ENCODE measurements at places on chromosomes 1 and 21.

DNA sequence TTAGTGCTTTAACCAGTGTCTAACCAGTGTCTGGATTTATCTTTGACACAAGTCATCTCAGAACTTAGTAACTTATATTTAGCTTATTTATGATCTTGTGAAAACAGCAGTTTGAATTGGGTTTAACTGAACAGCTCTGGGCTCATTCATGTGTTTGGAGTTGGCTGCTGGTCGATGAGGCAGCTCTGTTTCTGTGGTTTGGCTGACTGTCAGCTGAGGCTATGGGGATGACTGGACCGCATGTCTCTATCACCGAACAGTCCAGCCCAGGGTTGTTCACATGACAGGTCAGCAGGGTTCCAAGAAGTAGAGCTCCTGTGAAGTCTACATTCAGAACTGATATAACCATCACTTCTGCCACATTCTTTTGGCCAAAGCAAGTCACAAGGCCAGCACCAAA, 29.1 kb upstream of the C21orf91 start:
- no peak for DNase-seq

- no peak for DNase-seq
These were observed 20.0 kb upstream of the LYPLAL1 start for GRCh38 chr1:219153723-219154122.

- no peak for DNase-seq
These were observed 112.2 kb downstream of the USP25 start for GRCh38 chr21:15841856-15842564.

DNA sequence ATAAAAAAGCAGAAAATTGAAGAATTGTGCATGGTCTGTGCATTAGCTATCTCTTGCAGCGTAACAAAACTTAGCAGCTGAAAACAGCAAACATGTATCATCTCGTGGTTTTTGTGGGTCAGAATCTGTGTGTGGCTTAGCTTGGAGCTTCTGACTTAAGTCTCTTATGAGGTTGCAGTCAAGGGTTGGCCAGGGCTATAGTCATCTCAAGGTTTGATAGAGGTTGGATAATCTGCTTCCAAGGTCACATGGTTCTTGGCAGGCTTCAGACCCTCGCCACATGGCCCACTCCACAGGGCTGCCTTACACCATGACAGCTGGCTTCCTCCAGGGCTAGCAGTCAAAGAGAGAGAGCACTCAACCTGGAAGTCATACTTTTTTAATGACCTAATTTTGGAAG, 35.9 kb downstream of the CNST start:
- no peak for DNase-seq

DNA sequence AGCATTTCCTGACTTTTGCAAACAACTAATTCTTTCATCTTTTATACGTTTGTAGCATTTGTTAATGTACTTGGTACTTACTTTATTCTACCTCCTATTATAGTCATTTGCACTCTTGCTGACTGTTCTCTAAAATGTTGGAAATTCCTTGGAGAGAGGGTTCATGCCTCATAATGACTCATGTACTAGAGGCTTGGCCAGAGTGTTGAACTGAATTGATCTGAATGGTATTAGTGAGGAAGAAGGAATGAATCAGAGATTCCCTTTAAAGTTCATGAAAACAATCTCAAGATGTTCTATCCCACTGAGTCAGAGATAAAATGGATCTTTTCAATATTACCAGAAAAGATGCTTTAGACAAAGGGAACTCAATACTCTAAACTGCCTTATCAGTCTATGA, 383.4 kb downstream of the SEC16B start:
- DNase-seq, result no peak

- DNase-seq, result no peak
These were observed 11.5 kb upstream of the DDX59 start for GRCh38 chr1:200681231-200681630.

DNA sequence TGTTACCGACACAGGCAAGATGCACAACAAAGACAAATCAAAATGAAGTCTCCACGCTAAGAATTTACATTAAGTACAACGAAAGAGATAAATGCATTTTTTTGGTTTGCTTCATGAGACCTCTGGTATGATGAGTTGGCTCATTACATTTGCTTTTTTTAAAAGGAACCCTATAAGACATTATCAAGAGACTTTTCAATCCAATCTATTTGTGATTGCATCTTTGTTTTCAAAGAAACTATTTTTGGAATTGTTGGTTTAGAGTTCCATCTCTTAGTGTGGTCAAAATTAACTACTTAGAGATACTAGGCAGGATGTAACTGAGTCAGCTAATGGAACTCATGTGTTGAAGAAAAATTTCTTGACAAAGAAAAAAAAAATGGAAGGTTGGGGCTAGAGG, 200.1 kb downstream of the ZC3H11B start:
- DNase-seq, result no peak
